GM04504 (cell line): ENCODE measurements at places on chromosomes 6 and 20.

DNA sequence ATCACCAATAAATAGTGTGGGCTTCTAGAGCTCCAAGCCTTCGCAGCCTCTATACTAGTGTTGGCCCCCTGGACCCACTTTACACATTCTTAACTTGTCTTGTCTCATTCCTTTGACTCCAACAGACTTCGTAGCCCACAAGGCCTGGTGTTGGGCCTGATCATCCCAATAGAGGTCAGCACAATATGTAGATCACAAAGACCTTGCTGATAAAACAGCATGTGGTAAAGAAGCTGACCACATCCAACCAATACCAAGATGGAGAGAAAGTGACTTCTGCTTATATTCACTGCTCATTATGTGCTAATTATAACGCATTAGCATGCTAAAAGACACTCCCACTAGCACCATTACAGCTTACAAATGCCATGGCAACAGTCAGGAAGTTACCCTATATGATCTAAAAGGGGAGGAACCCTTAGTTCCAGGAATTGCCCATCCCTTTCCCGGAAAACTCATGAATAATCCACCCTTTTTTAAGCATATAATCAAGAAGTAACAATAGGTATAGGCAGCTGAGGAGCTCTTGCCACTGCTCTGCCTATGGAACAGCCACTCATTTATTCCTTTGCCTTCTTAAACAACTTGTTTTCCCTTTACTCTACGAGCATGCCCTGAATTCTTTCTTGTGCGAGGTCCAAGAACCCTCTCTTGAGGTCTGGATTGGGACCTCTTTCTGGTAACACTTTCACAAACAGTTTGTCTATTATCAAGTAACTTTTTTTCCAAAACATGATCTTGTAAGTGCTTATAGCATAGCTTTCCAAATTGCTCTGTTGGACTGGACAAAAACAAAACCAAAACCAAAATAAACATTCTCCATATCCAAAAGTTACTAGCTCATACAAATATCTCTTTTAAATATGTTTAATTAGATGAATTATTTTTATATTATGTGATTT is 54.6 kb upstream of the ECHDC1 start:
- no peak for DNase-seq

DNA sequence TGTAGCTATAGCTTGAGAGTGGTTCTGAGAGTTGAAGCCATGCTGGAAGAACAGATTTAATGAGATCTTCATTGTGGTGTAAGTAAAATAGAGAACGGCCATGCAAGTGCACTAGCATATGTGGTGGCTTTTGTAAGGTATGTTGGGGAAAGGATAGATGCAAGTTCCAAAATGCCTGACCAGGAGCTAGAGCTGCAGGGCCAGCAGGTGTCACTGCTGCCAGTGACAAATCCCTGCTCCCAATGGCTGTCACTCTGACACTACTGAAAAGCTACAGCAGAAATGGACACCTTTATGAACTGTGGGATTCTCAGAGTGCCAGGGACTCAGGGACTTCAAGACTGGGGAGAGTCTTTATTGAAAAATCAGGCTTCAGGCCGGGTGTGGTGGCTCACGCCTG is 23.1 kb upstream of the VIP start:
- DNase-seq = no peak

GRCh38 chr6:37372116-37372515 is 18.3 kb downstream of the RNF8 start:
- DNase-seq = no peak

DNA sequence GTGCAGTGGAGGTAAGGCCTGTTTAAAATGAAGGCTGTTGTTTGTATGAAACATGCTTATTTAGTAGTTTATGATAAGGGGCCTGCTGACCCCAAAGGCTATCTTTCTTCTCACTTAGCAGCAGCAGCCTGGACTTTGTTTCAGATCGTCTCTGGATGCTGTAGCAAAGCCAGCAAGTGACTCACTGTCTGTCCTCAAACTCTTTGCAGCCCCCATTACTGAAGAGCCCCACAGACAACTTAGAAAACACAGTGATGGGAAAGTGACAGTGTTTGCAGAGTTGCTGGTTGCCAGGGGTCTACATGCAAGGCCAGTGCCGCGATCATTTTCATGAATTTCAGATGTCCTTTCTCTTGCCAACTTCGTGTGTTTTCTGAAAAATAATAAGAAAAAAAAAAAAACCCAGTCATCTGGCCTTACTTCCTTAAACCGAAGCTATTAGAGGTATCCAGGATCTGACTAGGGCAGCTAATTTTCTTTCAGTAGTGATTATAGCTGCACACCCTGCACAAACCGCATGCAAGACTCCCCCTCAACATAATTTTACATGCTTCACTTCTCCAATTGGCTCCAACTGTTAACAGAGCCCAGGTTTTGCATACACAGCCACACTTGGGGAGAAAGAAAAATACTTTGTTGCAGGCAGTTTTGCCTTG is 11.6 kb upstream of the F13A1 start:
- no peak for DNase-seq

DNA sequence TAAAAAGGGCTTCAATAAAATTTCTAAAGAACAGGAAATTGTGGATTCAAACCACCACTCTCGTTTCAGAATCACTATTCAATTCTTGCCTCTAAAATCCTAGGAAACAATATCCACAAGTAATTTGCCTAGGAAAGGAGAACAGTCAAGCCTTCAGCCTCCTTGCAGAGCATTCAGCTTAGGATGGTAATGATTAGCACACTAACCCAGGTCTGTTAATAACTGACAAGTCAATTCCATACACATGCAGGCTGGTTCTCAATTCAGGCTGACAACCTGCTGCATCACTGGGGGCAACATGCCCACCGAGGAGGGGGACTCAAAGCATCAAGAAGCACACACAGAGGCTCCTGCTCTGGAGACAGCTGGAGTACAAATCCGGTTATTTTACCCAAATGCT is 57.6 kb downstream of the GMDS start:
- DNase-seq = no peak

DNA sequence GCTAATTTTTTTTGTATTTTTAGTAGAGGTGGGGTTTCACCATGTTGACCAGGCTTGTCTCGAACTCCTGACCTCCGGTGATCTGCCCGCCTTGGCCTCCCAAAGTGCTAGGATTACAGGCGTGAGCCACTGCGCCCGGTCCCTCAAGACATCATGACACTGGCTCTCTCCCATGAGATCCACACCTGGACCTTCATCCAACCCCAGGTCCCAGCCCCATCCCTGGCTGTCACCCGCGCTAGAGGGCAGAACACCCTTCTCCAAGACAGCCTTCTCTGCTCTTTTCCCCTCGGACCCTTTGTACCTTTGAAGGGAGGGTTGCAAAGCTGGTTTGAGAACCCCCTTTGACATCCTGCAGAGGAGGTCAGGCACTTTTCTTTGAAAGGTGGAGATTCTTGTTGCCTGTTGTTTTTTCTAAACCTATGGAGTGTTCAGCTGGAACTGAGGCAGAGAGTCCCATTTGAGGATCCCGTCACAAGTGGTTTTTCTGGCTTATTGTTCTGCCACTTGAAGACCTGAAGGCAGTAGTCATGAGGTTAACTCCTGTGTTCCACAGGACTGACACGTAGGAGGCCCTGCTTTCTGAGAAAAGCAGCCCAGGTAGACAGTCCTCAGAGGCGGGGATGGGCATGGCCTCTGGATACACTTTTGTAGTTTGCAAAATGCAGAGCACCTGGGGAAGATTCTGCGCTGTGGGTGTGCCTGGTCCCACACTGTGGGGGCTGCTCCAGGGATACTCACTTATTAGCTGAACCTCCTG is 171.1 kb upstream of the SNX9 start:
- no peak for DNase-seq

DNA sequence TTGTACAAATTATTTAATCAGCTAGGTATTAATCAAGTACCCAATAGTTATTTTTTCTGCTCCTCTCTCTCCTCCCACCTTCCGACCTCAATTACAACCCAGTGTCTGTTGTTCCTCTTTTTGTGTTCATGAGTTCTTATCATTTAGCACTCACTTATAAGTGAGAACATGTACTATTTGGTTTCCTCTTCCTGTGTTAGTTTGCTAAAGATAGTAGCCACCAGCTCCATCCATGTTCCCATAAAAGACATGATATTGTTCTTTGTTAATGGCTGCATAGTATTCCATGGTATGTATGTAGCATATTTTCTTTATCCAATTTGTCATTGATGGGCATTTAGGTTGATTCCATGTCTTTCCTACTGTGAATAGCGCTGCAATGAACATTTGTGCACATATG is 652.8 kb upstream of the CITED2 start:
- DNase-seq = no peak

DNA sequence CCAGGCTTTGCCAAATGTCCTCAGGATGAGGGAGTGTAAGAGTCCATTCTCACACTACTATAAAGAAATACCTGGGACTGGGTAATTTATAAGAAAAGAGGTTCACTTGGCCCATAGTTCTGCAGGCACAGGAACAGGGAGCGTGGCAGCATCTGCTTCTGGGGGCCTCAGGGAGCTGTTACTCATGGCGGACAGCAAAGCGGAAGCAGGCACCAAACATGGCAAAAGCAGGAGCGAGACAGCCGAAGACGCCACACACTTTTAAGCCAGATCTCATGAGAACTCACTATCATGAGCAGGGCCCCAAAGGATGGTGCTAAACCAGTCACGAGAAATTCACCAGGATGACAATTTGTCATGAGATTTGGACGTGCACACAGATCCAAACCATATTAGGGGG is 22.8 kb downstream of the FAM50B start:
- DNase-seq = no peak

DNA sequence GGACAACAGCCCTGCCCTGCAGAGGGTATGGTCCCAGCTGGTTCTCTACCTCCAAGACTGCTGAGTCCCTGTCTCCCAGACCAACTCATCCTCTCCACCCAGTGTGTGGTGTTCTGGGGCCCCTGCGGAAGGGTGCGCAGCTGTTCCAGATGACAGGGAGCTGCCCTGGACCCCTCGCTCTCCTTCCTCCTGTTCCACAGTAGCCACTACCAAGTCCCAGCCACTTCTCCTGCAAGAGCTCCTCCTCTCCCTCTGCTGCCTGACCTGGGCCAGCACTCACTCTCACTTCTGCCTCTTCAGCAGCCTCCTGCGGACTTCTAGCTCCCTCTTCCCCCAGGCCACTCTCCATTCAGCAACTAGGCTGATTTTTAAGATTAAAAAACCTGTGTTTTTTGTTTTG is 40.1 kb upstream of the TMEM181 start:
- DNase-seq = no peak
